ENCODE measurements at places on chromosomes 12 and 14.

- no peak for DNase-seq
Measured at GRCh38 chr14:95514131-95515079, 2.0 kb downstream of the SYNE3 start.

DNA sequence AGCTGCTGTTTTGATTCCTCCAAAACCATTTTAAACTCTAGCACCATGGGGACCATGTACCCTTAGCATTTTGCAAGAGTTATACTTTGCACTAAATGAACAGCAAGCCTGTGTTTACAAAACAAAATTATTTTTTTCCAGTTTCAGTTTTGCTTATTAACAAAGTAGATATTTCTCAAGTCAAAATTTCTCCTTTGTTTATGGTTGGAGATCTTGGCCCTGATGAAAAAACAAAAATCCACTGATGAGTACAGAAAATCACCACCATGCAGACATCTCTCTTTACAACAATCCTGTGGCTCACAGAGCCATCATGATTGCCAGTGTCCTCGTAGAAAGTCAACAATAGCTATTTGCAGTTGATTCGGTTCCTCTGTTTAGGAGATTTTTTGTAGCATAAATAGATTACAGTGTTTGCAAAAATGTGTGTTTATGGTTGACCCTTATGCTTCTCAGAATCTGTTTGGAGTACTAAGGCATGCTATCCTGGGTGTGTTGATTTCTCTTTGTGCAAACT lies 201.1 kb upstream of the NUDT4 start:
- DNase-seq = no peak

DNA sequence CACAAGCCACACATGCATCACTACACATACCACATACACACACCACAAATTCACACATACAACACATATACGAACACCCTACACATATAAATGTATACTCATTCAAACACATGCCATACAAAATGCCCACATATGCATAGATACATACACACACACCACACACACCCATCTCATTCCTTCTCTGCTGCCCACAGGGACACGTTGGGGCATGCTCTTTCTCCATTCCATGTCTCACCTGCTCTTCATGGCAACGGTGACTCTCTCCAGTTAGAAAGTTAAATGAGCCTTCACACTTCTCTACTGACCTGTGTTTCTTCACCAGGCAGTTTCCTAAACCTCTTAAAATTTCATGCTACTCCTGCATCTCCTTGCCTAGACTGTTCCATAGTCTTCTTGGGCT lies 1194.8 kb downstream of the BCL11B start:
- no peak for DNase-seq

GRCh38 chr12:2687058-2687457 lies 107.7 kb upstream of the FKBP4 start:
- DNase-seq = no peak

GRCh38 chr12:5201554-5202218 lies 158.0 kb downstream of the KCNA5 start:
- DNase-seq = peak; percentile 92

GRCh38 chr14:68589447-68590200 lies 203.2 kb downstream of the ZFP36L1 start:
- peak; percentile 77 for DNase-seq

- DNase-seq = peak; percentile 89
Measured at GRCh38 chr14:24058260-24058950, 6.6 kb downstream of the CARMIL3 start.

DNA sequence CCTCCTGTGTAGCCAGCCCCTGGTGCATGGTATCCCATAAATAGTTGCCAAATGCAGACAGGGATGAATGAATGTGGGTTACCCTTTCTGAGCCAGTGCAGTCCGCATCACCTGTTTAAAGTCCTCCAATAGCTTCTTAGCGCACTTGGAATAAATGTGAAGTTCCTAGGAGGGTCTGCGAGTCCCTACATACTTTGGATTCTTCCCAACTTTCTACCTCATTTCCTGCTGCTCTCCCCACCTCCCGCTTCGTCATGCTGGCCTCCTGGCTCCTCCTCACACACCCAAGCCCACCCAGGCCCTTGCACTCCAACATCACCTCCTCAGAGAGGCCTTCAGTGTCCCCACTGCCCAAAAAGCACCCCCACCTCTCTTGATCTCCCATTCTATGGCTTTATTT lies 17.7 kb downstream of the RFX4 start:
- DNase-seq = no peak

DNA sequence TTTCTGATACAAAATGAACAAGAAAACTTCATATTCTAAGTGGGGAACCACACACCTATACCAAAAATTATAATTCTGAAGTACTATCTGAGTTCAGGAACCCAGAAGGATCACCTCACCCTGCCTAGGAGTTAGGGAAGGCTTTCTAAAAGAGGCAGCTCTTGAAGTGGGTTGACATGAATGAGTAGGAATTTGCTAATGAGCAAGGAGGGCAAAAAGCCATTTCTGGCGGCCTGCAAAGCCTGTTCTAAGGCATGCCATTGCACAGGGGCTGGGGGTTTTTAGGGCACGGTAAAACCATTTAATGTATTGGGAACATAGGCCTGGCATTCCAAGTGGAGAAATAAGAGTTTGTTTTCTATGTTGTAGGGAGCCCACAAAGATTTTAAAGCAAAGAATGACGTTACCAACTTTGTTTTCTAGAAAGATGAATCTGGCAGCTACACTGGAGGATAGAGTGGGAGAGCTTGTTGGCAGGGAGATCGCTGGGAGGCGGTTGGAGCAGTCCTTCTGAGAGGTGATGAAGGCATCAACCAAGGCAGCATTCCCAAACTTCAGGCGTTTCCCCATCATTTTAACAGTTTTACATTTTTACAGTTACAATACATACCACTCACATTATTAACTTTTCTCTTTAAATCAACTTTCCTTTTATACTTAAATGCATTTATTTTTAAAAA lies 14.1 kb downstream of the IFT43 start:
- DNase-seq = no peak

- DNase-seq = no peak
Measured at GRCh38 chr12:89928467-89928866, 219.8 kb upstream of the ATP2B1 start.

- no peak for DNase-seq
Measured at GRCh38 chr14:99075061-99075460, 196.9 kb downstream of the BCL11B start.

DNA sequence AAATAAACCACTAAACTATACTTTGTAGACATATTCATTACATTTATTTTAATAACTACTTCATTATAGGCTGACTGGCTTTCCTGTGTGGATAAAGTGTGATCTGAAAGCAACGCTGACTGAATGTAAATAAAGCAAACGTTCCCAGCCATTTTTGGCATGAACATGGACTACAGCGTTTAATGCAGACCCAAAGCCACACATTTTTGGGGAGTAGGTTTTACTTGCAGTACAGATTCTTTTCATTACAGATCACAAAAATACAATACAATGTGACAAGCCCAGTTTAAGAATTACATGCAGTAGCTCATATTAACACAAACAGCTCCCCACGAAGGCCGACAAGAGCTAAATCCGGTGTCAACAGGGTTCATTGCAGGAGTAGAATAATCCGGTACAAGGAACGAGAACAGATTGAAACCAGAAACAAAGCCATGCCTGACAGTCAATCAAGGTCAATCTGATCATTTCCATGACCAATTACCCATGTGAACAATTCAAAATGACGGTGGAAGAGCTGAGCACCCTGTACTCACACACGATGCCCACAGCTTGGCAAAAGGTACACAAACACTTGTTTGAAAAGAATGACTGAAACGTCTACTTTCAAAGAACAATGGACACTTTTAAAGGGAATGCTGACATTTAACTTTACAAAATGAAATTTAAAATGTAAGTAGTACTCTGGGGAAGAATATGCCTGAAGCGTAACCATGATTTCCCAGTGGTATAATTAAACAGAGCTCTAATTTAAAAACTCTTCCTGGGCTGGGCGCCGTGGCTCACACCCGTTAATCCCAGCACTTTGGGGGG lies 5.3 kb downstream of the BAG5 start:
- DNase-seq = peak; percentile 72

GRCh38 chr12:10368206-10369171 lies 21.4 kb downstream of the KLRK1 start:
- no peak for DNase-seq

GRCh38 chr12:15256761-15257160 lies 35.5 kb upstream of the RERG start:
- no peak for DNase-seq
